ENCODE measurements at places on chromosomes 2 and 18.
A peak's percentile ranks its signal among the peaks of the same experiment; 100 is the strongest.

GRCh38 chr2:149559341-149560068 lies 28.1 kb downstream of the MMADHC start:
- no peak for DNase-seq

DNA sequence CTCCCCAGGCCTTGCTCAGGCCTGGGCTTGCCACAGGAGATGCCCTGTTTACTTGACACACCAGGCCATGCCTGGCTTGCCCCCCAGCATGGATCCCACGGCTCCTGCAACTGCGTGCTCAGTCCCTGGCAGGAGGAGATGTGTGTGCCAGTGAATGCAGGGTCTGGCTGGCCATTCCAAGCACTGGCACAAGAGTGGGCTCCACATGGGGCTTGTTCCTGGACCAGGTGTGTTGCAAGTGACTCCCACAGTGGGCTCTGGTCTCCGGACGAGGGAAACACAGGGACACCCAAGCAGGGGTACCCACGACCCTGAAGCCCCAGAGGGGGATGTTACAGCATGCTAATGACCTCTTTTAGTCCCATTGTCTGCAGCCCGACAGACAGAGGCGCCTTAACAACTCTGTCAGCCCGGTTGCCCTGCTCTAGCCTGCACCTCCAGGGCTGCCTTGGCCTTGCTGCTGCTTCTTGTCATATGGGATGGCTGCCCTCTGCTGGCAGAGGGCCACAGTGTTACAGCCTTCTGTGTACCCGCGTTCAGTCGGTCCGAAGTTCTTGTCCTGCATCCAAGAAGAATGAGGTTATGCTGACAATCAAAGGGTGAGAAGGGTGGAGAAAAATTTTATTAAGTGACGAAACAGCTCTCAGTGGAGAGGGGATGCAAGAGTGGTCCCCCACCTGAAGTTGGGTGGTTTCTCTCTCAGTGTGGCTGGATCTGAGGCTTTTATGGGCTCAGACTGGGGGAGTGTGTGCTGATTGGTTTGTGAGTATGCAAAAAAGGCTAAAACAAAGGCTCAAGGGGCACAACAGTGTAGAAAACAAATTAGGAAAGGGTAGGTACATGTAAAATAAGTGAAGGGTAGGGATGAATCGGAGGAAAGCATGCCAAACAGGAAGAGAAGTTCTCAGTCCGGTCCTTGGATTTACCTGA lies 180.4 kb downstream of the MBD5 start:
- DNase-seq: peak; percentile 13

- no peak for DNase-seq
Observed at GRCh38 chr2:188345831-188346458, 54.3 kb downstream of the GULP1 start.

DNA sequence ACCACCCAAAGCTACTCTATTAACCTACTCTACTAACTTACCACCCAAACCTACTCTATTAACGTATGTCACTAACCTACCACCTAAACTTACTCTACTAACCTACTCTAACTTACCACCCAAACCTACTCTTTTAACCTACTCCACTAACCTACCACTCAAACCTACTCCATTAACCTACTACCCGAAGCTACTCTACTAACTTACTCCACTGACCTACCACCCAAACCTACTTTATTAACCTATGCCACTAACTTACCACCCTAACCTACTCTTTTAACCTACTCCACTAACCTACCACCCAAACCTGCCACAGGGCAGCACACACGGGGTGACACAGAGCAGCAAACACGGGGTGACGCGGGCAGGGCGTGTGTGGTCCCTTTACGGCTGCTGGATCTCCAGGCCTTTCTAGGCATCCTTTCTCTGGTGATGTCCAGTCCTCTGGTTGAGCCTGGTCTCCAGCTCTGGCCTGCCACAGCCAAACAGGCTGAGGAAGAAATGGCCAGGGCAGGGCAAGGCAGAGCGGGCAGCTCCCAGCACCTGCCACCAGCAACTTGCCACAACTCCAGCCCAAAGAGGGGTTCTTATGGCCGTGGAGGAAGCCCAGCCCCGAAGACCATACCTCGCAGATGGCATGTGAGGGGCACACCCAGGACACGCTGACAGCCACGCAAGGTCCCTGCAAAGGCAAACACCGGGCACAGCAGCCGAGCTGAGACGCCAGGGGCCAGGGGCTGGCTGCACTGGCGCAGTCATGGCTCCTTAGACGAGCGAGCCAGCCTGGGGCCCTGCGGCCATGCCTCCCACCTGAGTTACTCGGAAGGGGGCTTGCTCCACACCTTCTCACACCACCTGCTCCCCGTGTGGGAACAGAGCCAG lies 25.7 kb downstream of the PXDN start:
- DNase-seq: no peak

DNA sequence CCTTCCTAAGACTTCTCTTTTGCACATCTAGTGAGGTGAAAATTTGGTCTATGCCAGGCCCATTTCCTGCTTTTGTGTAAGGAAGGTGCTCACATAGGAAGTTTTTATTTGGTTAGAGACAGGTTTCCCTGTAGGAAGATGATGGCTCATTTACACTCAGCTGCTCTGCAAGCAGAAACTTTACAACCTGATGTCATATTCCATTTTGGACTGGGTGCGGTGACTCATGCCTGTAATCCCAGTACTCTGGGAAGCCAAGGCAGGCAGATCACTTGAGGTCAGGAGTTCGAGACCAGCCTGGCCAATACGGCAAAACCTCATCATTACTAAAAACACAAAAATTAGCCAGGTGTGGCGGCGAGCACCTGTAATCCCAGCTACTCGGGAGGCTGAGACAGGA lies 35.8 kb downstream of the CASP10 start:
- DNase-seq: no peak

- no peak for DNase-seq
Observed at GRCh38 chr2:161839926-161840325, 215.7 kb downstream of the SLC4A10 start.

GRCh38 chr2:238158509-238159070 lies at the start of gene ERFE:
ERFE (plus strand) TSS chr2:238158970; CDS start chr2:238159008, 38 bp downstream.
- peak; percentile 66 for DNase-seq

GRCh38 chr2:20589975-20590703 lies 60.8 kb downstream of the HS1BP3 start:
- DNase-seq: no peak

GRCh38 chr2:239383036-239383758 lies 17.6 kb downstream of the HDAC4 start:
- DNase-seq: no peak

DNA sequence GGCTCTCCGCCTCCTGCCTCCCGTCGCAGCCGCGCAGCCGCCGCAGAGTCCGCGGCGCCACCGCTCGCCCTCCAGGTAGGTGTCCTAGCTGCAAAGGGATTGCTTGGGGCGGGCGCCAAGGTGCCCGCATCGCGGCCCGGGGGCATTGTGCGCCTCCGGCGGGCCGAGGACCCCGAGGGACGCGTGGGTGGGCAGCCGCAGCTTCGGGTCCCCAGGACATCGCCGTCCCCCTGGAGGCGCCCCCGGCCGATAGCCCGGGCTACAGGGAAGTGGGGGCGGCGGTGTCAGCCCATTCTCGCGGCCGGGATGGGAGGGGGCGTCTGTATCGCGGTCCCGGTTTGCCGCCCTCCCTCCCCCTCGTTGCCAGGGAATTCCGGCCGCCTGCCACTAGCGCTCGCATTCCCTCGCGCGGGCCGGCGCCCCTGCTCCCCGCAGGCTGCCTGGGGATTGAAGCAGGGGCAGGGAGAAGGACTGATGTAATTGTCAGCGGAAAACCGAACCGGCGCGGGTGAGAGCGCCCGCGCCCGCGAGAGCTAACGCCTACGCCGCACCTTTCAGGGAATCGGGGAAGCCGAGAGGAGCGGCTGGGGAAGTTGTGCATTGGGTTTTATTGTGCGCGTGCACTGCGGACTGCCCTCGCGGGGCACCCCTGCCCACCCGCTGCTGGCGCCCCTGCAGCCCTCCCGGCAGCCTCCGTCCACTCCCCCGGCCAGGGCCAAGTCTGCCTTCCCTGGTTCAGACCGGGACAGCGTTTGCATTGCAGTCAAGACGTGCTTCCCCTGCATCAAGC lies 483 bp downstream of the OSBPL6 start:
- DNase-seq: peak; percentile 42

GRCh38 chr2:129192841-129193253 lies 786.6 kb upstream of the RAB6C start:
- peak; percentile 63 for DNase-seq

GRCh38 chr2:40372283-40372985 lies 79.5 kb downstream of the SLC8A1 start:
- no peak for DNase-seq

DNA sequence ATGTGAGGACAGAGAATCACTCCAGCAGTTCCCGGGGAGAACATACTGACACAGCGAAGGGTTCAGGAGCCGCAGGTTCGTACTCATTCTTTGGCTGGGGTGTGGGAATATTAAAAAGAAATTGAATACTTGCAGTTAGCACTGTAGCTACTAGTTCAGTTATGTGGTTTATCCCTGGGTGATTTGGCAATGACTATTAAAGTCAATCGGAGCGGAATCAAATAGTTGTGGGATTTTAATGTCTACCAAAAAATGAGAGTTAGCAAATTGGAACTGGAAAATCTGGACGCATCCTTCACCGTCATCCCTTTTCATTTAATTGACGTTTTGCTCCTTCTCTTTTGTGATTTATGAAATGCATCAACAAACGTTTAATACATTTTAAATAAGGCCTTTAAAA lies 50.8 kb downstream of the GBX2 start:
- DNase-seq: no peak

DNA sequence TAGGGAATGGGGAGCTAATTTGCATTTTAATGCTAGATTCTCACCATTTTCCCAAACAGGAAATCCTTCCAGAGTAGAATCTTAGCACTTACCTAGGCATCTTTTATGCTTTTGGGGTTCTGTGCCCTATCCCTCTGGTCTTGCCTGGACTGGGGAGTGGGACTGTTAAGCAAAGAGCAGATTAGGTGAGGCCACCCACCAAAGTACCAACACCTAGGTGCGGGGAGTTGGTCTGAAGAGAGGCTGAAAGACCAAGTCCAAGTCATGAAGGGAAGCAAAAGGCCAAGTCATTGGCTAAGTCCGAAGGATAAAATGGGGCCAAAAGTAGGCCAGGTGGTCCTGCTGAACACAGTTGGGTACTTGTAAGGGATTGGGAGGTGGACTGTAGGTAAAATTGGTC lies 86.7 kb downstream of the FAM168B start:
- no peak for DNase-seq

DNA sequence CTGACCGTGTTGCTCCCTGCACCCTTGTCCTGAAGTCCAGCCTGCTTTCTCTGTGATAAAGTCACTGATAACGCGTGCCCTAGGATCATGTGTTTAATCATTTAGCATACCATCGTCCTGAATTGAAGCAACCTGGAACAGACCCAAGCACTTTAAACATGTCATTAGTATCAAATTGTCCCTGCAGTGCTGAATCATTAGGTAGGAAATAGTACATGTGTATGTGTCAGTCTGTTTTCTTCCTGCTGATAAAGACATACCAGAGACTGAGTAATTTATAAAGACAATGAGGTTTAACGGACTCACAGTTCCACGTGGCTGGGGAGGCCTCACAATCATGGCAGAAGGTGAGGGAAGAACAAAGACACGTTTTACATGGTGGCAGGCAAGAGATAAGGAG lies 2.8 kb downstream of the ASB18 start:
- no peak for DNase-seq

GRCh38 chr2:1682181-1682440 lies 62.2 kb downstream of the PXDN start:
- DNase-seq: no peak

GRCh38 chr18:45136381-45137086 lies 455.8 kb downstream of the SETBP1 start:
- no peak for DNase-seq

GRCh38 chr2:145777297-145777696 lies 1257.4 kb upstream of the ZEB2 start:
- no peak for DNase-seq

DNA sequence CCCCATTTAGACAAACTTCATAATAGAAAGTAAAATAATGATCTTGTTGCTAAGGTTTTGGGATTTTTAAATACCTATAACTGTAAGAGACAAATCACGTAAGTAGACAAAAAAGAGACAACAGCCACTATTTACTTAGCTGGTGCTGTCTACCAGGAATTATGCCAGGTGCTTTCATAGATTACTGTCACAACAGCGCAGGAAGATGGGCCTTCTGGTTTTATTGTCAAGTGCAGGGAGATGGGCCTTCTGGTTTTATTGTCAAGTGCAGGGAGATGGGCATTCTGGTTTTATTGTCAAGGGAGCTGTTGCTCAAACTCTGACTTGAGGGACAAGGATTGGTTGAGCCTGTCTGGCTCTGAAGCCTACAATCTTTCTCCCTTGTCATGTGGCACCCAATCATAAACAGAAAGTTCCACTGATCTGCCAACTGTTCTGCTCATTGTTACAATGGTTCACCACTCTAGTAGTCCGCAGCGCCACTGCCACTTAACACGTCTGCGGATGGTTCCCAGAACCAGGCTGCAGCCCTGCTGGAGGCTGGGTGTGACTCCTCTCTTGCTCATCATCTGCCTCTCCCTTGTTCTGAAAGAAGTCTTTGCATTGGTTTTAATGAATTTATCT lies 95.0 kb downstream of the RNF144A start:
- no peak for DNase-seq

DNA sequence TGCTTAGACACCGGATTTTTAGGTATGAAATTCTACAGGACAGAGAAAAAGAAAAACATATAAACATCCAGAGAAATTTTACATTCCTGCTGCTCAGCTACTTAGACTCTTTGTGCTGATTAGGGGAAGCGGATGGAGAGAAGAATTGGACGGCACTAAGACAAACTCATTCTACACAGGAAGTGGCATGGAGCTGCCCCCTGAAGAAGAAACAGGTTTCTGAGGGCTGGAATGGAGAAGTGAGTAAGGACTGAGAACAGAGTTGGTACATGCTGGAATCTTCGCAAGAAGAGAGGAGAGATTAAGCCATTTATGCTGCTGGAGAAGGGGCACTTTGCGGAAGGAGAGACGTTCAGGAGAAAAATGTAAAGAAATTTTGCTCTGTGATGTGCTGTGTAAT lies 253.0 kb upstream of the ERBB4 start:
- DNase-seq: no peak

DNA sequence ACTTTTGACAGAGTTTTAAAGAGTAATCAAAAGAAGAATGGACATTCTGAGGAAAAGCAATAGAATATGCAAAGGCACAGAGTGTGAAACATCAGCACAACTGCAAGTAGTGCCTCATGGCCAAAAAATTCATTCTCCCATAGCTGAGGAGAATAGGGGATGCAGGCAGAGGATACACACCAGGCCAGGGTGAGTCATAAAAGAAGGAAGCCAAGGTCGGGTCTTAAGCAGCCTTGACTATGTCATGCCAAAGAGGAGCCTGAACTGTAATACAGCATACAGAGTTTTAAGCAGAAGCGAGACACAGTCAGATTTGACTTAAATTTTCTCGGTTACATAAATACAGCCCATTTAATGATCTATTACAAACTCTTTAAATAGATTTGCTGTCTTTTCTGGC lies 165.0 kb downstream of the LNPK start:
- no peak for DNase-seq

DNA sequence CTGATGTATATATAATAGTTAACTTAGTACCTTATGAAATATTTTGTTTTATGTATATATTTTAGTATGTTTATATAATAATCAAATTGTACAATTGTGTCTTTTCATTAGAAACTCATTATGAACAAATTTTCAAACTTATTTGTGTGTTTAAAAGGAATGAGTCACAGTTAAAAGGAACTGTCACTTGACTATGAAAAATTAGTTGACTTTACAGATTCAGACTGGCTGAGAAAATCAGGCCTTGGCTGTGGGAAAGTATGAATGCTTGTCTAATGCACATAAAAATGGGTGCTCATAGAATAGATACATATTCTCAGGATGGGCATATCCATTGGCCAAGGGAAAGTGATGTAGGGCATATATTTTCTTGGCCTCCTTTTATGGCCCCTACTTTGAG lies 576.8 kb downstream of the SATB2 start:
- DNase-seq: no peak

All from pancreas (tissue), 10 donors.